ENCODE measurements at places on chromosomes 1 and 21.
A peak's percentile ranks its signal among the peaks of the same experiment; 100 is the strongest.

- no peak for DNase-seq
These were observed 6.8 kb upstream of the PUM1 start for GRCh38 chr1:31072304-31072746.

DNA sequence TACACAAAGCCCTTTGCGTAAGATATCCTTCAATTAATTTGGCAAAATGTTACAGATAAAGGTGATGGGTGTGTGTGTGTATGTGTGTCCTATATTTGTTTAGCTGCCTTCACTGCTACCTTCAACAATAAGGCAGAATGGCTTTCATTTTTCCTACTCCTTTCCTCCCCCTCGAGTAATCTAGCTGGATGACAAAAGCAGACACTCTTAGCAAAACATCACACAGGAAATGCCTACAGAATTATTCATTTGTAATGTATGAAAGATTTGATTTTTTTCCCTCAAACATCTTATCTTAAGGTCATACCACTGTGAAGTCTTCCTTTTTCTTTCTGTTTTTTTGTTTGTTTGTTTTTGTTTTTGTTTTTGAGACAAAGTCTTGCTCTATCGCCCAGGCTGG is 10.6 kb downstream of the PTPN22 start:
- DNase-seq, result peak; percentile 35

DNA sequence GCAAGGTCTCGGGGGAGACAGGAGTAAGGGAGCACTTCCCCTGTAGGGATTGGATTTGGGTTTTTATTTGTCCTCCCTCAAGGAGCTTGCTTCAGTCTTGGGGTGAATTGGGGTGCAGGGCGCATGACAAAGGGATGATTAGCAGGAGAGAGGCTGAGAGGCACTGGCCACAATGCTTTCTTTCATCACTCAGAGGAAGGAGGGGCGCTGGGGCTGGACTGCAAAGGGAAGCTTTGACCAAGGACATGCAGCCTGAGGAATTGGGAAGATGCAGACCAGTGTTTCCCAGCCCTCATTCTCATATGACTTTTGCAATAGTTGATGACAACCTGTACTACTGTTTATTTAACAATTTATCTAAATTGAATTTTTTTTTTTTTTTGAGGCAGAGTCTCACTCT is 34.1 kb upstream of the PDPN start:
- DNase-seq, result no peak

DNA sequence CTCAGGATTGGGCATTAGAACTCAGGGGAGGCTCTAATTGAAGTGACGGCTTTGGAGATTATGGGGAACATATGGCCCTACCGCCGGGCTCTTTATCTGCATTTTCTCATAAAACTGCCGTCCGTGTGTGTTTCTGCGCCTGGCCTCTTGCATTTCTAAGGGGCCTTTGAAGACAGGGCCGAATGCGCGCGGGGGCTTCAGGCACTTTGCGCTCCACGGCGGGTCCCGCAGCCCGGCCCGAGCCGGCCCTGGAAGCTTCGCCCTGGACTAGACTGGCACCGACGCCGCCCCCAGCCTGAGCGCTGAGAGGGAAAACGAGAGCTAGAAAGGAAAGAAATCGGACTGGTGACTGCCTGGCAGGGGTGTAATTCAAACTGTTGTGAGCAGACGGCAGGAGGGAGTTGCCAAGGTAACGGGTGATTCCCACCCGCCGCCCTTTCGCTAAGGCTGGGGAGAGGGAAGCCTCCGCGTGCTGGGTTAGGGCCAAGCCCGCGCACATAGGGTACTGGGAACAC is 120.7 kb downstream of the LMX1A start:
- DNase-seq, result no peak

GRCh38 chr1:232768793-232769192 is 36.4 kb upstream of the MAP10 start:
- no peak for DNase-seq

- no peak for DNase-seq
These were observed 413.9 kb downstream of the LRRIQ3 start for GRCh38 chr1:73784026-73784425.

- DNase-seq, result no peak
These were observed 189.2 kb downstream of the SLC45A1 start for GRCh38 chr1:8506995-8507615.

- peak; percentile 58 for DNase-seq
These were observed 61.3 kb downstream of the RAP1GAP start for GRCh38 chr1:21607549-21608529.

DNA sequence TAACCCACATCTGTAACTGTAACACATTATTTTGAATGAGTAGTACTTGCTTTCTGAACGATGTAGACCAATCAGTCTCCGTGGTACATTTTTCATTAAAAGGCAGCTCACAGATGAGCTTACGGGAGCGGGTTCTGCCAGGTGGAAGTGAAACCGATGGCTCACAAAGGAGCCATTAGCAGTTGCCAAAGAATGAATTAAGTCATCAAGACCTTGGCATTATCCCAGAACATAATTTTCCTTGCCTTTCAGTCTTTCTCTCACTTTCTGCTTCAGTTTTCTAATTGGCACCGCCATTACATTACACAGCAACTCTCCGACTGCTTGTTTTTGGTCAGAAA is 33.5 kb upstream of the UTS2 start:
- DNase-seq, result peak; percentile 63

GRCh38 chr1:150406483-150406882 is 42.5 kb downstream of the RPRD2 start:
- DNase-seq, result no peak

DNA sequence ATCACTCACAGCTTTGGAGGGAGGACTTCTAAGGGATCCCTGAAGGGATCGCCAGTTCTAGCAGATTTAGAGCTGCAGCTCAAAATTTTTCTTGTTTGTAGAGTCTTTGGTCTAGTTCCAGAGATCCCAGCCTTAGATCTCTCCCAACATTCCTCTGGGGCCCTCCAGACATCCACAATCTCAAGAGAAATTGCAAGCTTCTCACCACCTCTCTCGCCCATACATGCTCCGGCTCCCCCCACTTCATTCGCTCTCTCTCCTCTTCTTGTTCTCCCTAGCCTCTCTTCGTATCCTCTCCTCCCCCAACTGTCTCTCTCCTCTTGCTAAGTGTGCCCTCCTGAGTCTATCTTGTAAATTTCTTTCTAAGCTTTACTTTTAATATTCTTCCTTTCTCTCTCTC is 15.1 kb upstream of the TUT4 start:
- DNase-seq, result no peak

- DNase-seq, result peak; percentile 20
These were observed 302.4 kb downstream of the PTGER3 start for GRCh38 chr1:70745199-70745598.

DNA sequence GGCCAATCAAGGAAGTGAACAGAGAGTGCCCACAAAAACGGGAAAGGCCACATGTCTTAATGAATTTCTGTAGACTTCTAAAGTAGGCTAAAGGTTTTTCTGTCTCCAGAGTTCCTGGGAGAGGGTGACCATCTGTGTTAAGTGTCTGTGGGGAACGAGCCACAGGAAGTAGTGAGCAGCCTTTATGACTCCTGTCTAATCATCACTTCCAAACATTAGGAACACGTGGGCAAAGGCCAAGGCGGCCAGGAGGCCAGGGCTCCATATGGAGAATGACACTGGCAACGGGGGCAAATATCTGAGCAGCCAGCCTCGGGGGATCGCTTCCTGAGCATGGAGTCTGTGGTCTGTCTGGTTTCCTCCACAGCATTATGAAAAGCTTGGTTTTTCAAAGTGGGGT is 7.1 kb downstream of the FAM89A start:
- DNase-seq, result no peak

DNA sequence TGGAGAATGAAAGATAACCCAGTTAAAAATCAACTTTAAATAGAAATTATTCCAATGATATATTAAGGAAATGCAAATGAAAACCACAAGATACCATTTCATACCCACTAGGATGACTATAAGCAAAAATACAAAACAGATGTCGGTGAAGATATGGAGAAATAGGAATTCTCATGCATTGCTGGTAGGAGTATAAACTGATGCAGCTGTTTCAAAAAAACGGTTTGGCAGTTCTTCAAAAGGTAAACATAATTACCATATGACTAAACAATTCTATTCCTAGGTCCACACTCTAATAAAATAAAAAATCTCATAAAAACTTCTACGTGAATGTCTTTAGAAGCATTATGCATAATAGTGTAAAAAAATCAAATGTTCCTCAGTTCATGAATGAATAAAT is 763.3 kb upstream of the BRINP3 start:
- peak; percentile 8 for DNase-seq

GRCh38 chr1:25645637-25646400 is 29.2 kb downstream of the MAN1C1 start:
- DNase-seq, result no peak

- DNase-seq, result peak; percentile 77
These were observed 89.2 kb downstream of the GPR88 start for GRCh38 chr1:100627054-100627716.

DNA sequence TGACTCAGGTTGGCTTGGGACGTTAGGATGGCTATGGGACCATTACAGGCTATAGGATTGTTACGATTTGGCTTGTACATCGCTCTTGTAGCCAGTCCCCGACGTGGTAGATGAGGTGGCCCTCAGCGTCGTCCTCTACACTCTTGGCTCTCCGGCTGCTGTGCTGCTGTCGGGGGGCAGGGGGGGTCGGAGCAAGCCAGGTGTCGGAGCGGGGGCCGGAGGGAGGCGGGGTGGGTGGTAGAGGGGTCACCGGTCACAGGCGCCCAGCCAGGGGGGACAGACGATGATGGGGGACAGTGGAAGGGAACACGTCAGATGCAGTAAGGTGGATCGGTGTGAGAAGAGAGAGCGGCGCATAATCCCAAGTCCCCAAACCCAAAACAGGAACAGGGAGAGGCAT is 4.7 kb downstream of the CLK2 start:
- DNase-seq, result no peak

GRCh38 chr1:203839081-203839480 is 22.3 kb upstream of the SNRPE start:
- DNase-seq, result peak; percentile 34

GRCh38 chr1:150620919-150621318 is 8.5 kb downstream of the ENSA start:
- DNase-seq, result no peak

DNA sequence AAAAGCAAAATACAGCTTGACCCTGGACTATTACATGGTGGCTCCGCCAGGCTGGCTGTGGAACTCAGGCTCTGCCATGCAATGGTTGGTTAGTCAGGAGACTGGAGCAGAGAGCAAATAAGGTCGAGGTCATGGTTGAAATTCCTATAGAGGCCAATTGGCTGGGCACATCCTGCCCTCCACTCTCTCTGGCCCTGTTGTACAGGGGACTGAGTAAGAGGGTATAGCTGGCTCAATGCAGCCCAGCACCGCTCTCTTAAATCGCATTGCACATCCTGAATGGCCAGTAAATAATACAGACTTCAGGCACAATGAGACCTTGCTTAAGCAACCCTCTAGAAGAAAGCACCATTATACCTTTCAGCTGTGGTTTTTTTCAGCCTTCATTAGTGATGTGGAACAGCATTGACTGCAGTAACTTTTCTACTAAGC is 59.3 kb upstream of the PPP2R5A start:
- DNase-seq, result no peak

- DNase-seq, result peak; percentile 34
These were observed 157.5 kb upstream of the FGGY start for GRCh38 chr1:59139396-59139795.

- no peak for DNase-seq
These were observed 117.5 kb downstream of the SMYD2 start for GRCh38 chr1:214398490-214398889.

GRCh38 chr1:79422726-79423125 is 416.2 kb upstream of the ADGRL4 start:
- DNase-seq, result no peak

DNA sequence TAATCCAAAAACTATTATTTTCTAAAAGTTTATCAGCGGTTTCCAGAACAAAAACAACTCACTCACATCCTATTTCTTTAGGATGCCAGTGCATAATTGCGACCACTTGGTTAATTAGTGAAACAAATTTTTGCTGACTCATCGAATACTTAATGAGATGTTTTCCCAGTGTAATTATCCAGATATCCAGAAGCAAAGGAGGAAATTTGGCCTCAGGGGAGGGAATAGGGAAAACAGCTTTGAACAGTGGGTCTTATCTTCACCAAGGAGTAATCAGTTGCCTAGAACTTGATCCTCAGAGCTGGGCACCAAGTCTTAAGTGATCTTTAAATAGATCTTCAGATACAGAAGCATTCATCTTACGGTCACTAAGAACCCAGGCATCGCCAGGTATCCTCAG is 24.3 kb downstream of the STYXL2 start:
- DNase-seq, result no peak

- DNase-seq, result peak; percentile 81
These were observed 51.4 kb downstream of the EVA1C start for GRCh38 chr21:32463889-32464300.

DNA sequence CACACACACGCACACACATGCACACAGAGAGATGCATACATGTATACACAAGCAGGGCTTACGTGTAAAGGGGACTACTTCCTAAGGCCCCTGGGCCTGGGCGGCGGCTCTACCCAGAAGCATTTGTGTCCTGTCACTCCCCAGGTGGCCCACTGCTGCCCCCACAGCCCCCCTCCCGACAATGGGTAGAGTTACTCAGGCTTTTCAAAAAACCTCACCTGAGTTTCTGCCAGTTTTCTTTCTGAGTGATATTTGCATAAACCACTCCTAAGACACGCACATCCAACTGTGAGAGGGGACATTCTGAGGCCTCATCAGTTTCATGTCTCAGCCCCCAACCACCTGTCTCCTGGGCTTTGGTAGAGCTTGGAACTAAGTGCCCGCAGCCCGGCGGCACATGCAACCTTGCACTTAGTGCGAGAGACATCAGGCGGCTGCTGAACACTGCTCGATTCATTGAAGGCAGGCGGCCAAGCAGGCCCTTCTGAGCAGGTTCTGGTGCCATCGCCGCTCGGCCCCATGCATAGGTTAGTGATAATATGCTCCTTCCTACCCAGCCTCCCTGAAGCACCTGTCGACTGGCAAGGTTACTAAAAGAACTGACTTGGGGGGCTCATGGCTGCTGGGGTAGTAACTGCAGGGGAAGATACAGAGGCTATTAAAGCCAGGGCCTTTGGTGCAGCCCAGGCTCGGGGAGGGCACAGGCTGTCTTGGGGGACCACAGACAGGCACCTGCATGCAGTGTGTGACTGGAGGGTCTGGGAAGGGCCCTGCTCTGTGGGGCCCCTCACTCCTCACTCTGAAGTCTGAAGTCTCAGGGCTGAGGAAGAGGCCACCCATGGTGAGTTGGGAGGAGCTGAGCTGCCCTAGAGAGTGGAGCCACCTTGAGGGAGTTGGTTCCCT is 364.2 kb upstream of the VAMP3 start:
- DNase-seq, result no peak

DNA sequence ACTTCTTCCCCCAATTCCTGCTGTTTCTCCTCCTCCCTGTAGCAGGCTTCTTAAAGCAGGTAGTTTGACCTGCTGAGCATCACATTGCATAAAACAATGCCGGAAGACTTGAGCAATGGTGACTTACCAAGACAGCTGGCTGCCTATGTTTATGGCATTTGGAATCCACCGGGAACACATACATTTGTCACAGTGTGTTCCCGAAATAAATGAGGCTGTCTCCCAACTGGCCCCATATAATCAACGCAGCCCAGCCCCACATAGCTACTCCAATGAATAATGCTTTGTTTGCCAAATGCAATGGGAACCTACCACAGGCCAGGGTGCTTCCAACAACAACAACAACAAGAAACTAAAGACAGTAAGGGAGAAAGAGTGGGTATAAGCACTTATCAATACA is 186.1 kb upstream of the MAP1LC3C start:
- DNase-seq, result no peak

GRCh38 chr1:216804111-216804510 is 80.9 kb upstream of the ESRRG start:
- DNase-seq, result no peak

Measured in MCF 10A (cell line).